ENCODE measurements at places on chromosomes 3 and 15. TPM values are rescaled to one million over a fixed set of nuclear protein-coding genes. Genes with fewer than 3 reads are reported as not detected.

TUSC7 gene
- not detected for total RNA-seq

FBXL22 gene
- 39.6 TPM for total RNA-seq

DNA sequence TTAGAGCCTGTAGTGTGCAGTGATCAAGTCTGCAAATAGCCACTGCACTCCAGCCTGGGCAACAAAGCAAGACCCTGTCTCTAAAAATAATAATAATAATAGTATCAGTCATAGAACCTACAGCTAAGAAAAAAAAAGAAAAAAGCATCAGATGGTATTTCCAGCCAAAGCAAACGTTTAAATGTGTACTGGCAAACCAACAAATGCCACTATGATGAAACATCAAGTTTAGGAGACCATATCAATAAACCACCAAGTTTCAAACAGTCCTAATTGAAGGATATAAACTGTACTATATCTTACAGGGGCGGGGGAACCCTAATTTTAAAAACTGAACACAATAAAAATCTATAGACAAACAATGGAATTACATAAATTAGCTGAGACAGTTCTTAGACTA, 6.4 kb downstream of the UBP1 start:
- no peak for DNase-seq
- H3K36me3 ChIP-seq: no peaks in the 10 kb centered on the region
- no peak overlapping the region for H3K27ac ChIP-seq
- H3K4me3 ChIP-seq: no peak overlapping the region
- no peaks in the 10 kb centered on the region for H3K4me1 ChIP-seq
- H3K27me3 ChIP-seq: no peaks in the 10 kb centered on the region

- DNase-seq: no peak
- H3K4me3 ChIP-seq: no peak overlapping the region
- H3K27ac ChIP-seq: no peak overlapping the region
- no peaks in the 10 kb centered on the region for H3K36me3 ChIP-seq
- no peaks in the 10 kb centered on the region for H3K27me3 ChIP-seq
- no peaks in the 10 kb centered on the region for H3K4me1 ChIP-seq
Observed at GRCh38 chr3:88219138-88219792, 69.5 kb downstream of the C3orf38 start.

DNA sequence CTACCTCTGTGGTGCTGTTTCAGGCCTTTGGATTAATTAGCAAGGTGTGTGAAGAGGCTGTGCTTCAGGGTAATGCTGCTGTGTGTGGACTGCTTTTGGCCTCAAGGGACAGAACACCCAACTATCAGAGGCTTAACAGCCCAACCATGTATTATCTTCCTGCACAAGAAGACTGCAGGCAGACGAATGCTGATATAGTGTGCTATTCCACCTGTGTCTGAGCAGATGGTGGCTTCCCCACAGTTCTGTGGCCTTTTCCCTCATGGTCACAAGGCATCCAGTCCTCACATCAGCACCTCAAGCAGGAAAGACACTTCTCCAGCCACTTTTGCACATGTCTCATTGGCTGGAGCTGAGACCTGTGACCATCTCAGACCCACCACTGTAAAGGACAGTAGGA, 76.6 kb downstream of the CHCHD6 start:
- H3K27ac ChIP-seq: no peak overlapping the region
- no peaks in the 10 kb centered on the region for H3K36me3 ChIP-seq

GRCh38 chr3:123843668-123844067, 40.5 kb downstream of the MYLK start:
- H3K27me3 ChIP-seq: no peaks in the 10 kb centered on the region
- H3K4me1 ChIP-seq: no peaks in the 10 kb centered on the region
- H3K36me3 ChIP-seq: no peaks in the 10 kb centered on the region

GRCh38 chr3:72744330-72744729, 103.9 kb downstream of the SHQ1 start:
- no peaks in the 10 kb centered on the region for H3K27me3 ChIP-seq
- no peak overlapping the region for H3K4me3 ChIP-seq
- no peaks in the 10 kb centered on the region for H3K4me1 ChIP-seq
- H3K27ac ChIP-seq: no peak overlapping the region
- no peak for DNase-seq

DNA sequence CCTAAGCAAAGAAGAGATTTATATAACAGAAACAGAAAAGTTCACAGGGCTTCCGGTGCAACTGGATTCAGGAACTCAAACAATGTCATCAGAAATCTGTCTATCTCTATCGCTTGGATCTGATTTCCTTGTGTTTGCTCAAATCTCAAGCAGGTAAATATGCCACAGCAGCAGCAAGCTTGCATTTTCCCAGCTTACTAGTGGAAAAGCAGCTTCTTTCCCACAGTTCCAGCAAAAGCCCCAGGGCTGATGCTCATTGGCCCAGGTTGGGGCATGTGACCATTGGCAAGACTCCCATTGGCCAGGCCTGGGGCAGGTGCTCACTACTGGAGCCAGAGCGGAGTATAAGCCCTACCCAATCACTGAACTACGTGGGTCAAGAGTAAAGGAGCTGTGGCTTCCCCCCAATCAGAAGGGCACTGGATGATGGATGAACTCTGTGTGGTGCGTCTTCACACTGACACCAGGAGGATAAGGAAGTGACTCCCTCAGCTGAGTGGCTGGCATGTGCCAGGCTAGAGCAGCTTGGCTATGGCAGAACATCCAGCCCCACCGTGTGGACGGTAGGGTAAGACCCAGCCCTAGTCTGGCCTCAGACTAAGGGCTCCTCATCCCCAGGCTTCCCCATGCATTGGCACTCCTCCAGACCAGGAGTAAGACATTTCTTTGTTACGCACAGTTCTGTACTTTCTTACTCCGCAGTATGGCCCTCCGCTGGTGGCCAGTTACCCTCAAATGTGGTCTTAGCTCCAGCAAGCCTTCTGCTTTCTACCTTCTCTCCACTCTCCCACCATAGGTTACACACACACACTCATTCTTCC, 13.1 kb upstream of the VIPR1 start:
- DNase-seq: peak; percentile 41
- H3K4me1 ChIP-seq: peaks cover 15% of the 10 kb centered on the region
- H3K27me3 ChIP-seq: no peaks in the 10 kb centered on the region
- no peak overlapping the region for H3K4me3 ChIP-seq
- peak overlapping the region; percentile 89 for H3K27ac ChIP-seq

DNA sequence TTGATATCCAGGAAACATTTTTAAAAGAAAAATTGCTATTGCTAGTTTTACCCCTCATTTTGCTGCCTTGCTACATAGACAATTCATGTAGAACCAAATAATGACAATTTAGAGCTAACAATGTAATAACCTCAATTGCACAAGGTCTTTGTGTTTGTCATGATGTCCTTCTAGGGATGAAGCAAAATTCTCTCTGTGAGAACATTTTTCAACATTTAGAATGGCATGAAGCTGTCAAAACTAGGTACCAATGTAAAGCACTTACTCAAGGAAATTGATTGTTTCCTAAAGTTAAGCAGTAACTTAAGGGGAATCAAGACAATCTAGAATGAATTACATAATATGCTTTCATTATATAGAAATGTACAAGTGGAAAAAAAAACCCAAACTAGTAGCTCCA, 7.9 kb upstream of the FGF7 start:
- no peak overlapping the region for H3K27ac ChIP-seq
- H3K4me1 ChIP-seq: no peaks in the 10 kb centered on the region
- no peaks in the 10 kb centered on the region for H3K36me3 ChIP-seq
- H3K4me3 ChIP-seq: no peak overlapping the region
- DNase-seq: no peak

GRCh38 chr15:80442728-80443403, 38.7 kb downstream of the ARNT2 start:
- no peaks in the 10 kb centered on the region for H3K36me3 ChIP-seq
- no peak for DNase-seq
- H3K4me1 ChIP-seq: no peaks in the 10 kb centered on the region
- H3K27ac ChIP-seq: no peak overlapping the region
- H3K27me3 ChIP-seq: no peaks in the 10 kb centered on the region
- H3K4me3 ChIP-seq: no peak overlapping the region

GRCh38 chr3:42476225-42477125, 26.0 kb upstream of the VIPR1 start:
- H3K27me3 ChIP-seq: no peaks in the 10 kb centered on the region
- no peaks in the 10 kb centered on the region for H3K36me3 ChIP-seq
- peak overlapping the region; percentile 78 for H3K27ac ChIP-seq
- peak; percentile 96 for DNase-seq
- no peak overlapping the region for H3K4me3 ChIP-seq

- H3K36me3 ChIP-seq: no peaks in the 10 kb centered on the region
- H3K27ac ChIP-seq: no peak overlapping the region
- H3K4me1 ChIP-seq: no peaks in the 10 kb centered on the region
- H3K4me3 ChIP-seq: no peak overlapping the region
- no peak for DNase-seq
- no peaks in the 10 kb centered on the region for H3K27me3 ChIP-seq
Observed at GRCh38 chr15:68482246-68482645, 50.3 kb upstream of the ITGA11 start.

- no peak for DNase-seq
- no peaks in the 10 kb centered on the region for H3K36me3 ChIP-seq
- no peaks in the 10 kb centered on the region for H3K4me1 ChIP-seq
- no peak overlapping the region for H3K4me3 ChIP-seq
- H3K27ac ChIP-seq: no peak overlapping the region
- H3K27me3 ChIP-seq: no peaks in the 10 kb centered on the region
Observed at GRCh38 chr3:16536996-16537395, 23.5 kb upstream of the RFTN1 start.

GRCh38 chr3:28028554-28028953, 212.9 kb upstream of the CMC1 start:
- H3K27me3 ChIP-seq: no peaks in the 10 kb centered on the region
- no peaks in the 10 kb centered on the region for H3K4me1 ChIP-seq
- H3K36me3 ChIP-seq: no peaks in the 10 kb centered on the region
- H3K4me3 ChIP-seq: no peak overlapping the region
- H3K27ac ChIP-seq: no peak overlapping the region
- no peak for DNase-seq

DNA sequence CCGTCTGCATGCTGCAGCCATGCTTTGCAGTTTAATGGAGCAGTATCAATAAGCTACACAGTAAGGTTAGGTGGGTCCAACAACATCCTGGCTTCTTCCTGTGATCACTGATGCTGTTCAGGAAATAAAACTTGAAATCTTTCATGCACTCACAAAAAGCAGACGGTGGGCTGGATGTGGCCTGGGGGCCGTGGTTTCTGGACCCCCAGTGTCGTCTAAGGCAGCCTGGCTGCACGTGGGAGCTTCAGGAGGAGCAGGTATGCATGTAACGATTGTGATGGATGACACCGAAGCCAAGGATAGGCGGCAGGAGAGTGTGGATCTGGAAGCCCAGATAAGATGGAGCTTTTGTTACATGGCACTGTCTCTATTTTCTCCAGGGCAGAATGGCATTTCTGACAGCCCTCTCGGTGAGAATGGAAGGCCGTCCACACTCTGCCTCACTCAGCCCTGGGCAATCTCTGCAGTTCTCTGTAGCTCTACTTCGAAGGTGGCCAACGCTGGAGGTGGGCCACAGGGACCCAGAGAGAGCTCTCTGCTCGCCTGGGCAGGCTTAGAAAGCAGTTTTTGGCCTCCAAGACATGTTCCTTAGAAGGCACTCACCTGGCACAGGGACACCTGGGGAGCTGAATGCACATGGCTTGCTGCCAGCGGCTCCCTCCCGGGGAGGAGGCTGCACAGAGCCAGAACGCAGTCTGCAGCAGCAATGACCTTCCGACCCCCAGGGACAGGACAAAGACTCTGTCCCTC, 46.4 kb upstream of the IQSEC1 start:
- H3K27ac ChIP-seq: no peak overlapping the region
- DNase-seq: no peak
- no peaks in the 10 kb centered on the region for H3K36me3 ChIP-seq

DNA sequence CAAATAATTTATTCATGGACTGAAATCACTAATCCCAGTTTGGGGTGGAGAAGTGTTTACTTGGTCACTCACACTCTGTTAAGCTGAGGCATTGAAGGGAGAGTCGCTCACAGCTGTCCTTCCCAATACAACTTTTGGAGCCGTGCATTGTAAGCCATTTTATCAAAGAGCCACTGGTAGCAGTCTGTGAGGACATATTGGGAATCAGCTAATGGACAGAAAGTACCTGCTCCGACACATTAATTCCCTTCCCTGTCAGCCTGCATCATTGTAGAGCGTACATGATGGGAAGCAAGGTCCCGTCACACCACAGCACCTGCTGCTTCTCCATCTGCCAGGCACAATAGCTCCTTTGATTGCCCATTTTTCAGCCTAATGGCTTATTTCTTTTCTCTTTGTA, 643.2 kb downstream of the SQOR start:
- no peaks in the 10 kb centered on the region for H3K27me3 ChIP-seq
- no peak overlapping the region for H3K4me3 ChIP-seq
- no peak for DNase-seq
- no peaks in the 10 kb centered on the region for H3K36me3 ChIP-seq
- H3K4me1 ChIP-seq: no peaks in the 10 kb centered on the region

All from prostate gland (tissue), 2 donors.